ENCODE measurements at places on chromosomes 12 and 14.

GRCh38 chr12:64120568-64120967 lies 101.5 kb downstream of the KICS2 start:
- DNase-seq: no peak

DNA sequence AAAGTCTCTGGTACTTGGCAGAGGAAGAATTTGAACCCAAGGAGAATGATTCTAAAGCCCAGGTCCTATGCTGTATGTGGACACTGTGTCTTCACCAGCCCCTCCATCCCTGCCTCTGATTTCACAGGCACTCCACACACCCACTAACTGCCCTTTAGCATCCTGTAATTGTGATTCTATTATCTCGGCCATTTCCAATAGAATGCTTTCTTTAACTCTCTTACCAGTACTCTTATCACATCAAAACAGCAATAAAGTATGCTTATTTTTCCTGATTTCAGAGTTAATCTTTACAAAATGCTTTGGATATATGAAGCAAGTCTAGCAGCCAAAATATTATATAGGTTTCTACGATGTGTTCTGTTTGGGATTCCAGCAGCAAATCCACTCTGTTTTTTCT lies 37.9 kb upstream of the BTG1 start:
- DNase-seq: no peak

DNA sequence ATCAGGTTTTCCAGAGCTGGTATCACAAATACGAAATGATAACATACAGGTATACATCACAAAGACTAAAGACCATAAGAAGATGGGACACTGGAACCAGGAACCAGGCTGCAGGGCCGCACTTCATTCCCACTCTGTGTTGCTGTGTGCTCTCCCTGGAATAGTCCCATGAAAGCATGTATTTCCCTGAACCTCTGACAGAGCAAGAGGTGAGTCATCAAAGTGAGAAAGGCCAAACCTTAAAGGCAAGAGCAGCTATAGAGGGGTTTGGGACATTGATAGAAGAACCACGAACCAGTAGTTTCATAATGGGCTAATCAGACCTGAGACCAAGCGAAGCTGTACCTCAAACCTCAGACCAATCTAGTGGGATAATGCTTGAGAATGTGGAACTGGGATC lies 283.0 kb upstream of the PRKD1 start:
- DNase-seq: no peak

DNA sequence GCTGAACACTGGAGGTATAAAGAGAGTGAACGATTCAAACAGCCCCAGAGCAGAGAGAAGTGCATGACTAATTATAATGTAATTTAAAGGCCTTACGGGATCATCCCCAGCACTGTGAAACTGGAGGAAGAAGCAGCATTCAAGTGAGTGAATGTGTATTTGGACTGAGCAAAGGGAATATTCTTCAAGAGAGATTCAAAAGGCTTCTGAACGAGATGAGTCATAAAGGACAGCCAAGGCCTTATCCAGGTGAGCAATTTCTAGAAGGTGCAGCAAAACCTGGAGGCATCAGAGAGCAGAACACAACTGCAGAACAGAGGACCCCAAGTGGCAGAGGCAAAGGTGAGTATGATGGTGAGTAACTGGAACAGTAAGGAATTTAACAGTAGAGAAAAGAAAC lies 127.2 kb downstream of the BCAT1 start:
- DNase-seq: no peak

GRCh38 chr12:89880690-89881350 lies 172.2 kb upstream of the ATP2B1 start:
- no peak for DNase-seq

- DNase-seq: no peak
These were observed 426.2 kb downstream of the BCAT1 start for GRCh38 chr12:24522736-24523135.

GRCh38 chr14:104803280-104803911 lies 2.5 kb downstream of the ZBTB42 start:
- DNase-seq: no peak
